Epithelial cell of prostate (primary cell): ENCODE measurements at places on chromosomes 11 and 22.

DNA sequence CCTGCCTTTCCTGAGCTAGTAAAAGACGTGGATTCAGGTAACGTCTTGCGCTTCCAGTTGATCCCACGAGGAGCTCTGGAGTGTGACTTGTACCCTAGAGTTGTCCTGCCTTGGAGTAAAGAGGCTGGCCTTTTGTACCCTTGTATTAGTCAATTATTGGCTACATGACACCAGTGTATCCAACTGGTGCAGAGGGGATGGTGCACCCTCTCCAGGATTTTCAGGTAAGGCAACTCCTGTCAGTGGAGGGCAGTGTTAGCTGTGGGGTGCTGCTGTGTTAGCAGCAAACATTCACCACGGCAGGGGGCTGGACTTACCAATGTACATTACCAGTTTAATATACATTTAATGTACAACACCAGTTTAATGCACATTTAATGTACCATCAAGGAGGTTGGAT lies 233.5 kb downstream of the MIAT start:
- DNase-seq = no peak

- DNase-seq = no peak
Observed at GRCh38 chr22:24975813-24976341, 23.4 kb downstream of the KIAA1671 start.

DNA sequence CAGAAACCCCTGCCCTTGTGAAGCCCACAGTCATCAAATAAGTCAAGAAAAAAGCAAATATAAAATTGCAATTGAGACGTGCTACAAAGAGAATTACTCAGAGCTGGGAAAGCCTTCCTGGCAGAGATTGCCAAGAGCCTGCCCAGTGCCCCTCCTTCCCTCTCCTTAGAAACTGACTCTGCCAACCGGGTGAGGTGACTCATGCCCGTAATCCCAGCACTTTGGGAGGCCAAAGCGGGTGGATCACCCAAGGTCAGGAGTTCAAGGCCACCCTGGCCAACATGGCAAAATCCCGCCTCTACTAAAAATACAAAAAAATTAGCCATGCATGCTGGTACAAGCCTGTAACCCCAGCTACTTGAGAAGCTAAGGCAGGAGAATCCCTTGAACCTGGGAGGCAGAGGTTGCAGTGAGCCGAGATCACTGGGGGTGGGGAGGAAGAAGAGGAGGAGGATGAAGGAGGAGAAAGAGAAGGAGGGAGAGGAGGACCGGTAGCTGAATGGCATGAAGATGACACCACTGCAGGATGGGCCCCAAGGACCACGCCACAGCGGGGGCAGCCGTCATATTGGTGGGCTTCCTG lies 76.1 kb upstream of the RTL6 start:
- DNase-seq = peak; percentile 67

DNA sequence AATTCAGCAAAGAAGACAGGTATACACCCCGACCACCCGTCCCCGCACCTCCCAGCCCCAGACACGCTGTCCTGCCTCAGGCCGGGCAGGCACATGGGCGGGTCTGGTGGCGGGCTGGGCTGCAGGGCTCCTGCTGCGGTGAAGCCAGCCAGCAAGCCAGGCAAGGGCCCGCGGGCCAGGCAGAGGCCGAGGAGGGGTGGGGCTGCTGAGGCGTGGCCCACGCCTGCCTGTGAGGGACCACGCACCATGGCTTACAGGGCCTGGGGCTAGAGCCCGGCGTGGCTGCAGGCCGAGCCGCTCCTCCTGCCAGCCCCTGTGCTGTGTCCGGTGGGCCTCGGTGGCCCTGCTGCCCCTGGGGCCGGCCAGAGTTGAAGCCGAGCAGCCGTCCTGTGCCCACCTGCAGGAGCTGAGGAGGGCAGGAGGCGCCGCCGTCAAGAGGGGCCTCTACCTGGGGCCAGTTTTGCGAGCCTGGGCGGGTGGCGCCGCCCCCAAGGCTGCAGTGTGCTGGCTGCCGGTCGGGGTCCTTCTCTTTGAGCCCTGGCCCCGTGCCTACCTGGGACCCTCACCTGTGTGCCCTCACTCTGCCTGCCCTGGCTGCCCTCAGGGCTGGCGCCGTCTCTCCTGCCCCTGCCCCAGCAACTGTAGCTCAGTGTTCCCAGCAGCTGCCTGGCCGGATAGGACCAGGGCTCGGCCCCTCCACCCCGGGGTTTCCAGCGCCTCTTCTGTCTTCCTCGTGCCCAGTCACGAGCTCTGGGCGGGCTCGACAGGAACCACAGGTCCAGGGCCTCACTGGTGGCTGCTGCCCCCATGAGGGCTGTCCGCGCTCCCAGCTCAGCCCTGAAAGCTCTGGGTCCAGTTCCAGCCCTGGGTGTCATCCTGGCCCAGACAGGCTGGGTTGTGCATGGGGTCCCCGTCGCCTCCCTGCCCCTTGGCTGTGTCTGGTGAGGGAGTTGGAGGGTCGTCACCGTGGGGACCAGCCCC lies 38.4 kb downstream of the MOB2 start:
- no peak for DNase-seq

- peak; percentile 12 for DNase-seq
Observed at GRCh38 chr11:106426696-106427095, 349.2 kb downstream of the AASDHPPT start.

GRCh38 chr11:43788421-43788820 lies 92.2 kb upstream of the ALKBH3 start:
- no peak for DNase-seq

- DNase-seq = no peak
Observed at GRCh38 chr22:44545773-44546172, 47.7 kb upstream of the RTL6 start.
